ENCODE measurements at places on chromosomes 4 and X. TPM values are rescaled to one million over a fixed set of nuclear protein-coding genes. Genes with fewer than 3 reads are reported as not detected.

Gene CSAG3
- not detected for total RNA-seq

Gene GAGE12E
- total RNA-seq = not detected

Gene DDX60
- total RNA-seq = 27.6 TPM

Gene JAKMIP1
- total RNA-seq = 0.38 TPM

Gene IRAK1
- total RNA-seq = 76.6 TPM

Gene SRPX
- total RNA-seq = not detected

Gene PAGE3
- not detected for total RNA-seq

Gene PDLIM3
- not detected for total RNA-seq

Gene SOWAHB
- total RNA-seq = not detected

DNA sequence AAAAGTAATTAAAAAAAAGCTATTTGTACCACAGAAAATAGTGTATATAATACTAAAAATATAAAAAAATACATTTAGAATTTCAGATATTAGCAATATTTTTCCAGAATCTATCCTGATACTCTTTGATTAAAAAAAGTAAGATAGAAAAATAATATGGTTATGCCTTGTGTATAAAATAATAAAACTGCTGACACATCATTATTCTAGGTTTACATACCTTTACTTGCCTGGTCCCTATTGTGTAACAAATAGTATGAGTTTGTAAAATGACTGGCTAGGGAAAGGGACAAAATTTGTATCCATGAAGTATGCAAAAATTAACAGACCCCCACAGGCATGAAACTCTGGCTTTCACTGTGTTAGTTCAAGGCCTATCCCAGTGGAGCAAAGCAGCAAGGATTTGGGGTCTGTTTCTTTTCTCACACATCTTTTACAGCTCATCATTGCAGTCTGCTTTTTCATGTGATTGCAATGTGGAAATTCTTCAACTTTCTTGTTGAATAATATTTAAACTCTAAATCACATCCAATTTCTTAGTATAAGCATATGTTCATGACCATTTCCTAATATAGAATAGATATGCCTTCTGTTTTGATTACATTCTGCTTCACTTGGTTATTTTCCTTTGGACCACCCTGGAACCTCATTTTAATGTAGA lies 136.7 kb upstream of the PCDH18 start:
- no peak for DNase-seq

DNA sequence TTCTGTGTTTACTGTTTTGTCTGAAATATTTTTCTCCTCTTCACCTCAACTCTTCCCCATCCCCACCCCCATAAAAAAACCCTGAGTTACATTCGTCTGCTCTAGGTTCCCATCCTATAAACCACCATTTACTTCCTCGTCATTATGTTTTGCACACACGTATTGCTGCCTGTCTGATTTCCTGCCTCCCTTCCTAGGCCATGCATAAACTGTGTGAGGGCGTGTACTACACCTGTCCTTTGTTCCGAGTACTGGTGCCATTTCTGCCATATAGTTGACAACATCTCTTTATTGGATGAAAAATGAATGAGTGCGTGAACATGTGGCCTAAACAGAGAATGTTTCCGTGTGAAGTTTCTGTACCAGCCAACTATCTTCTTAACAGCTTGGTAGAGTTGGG lies 258.5 kb upstream of the FAT1 start:
- no peak for DNase-seq

DNA sequence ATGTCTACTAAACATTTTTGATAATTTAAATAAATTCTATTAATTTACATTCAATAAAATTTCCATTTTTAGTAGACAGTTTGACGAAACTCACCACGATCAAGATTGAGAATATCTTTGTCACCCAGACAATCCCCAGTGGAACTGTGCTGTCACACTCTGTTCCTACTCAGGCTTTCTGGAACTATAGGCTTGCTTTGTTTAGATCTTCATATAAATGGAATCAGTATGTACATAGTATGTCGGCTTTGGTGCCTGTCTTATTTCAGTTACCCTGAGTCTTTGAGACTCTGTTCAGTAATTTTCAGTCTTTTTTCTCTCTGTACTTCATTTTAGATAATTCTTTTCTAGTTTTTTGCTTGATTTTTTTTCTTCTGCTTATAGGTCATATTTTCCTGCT lies 163.5 kb upstream of the EMCN start:
- no peak for DNase-seq

DNA sequence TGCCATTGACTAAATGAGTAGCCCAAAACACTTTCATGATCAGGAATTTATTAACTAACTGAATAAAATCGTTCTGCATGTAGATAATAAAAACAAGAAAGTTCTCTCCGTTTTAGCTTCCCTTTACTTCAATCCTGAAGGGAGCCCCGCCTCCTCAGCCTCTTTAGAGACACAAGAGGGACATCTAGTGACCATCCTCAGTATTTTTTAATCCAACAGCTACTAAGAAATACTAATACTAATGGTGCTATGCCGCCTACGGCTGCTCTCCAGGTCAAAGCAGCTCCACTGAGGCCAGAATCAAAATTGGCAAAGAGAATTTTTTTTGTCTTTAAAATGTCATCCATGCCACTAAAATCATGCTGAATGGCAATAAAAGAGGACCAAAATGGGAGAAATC lies 3.2 kb upstream of the PCDH19 start:
- peak; percentile 17 for DNase-seq

DNA sequence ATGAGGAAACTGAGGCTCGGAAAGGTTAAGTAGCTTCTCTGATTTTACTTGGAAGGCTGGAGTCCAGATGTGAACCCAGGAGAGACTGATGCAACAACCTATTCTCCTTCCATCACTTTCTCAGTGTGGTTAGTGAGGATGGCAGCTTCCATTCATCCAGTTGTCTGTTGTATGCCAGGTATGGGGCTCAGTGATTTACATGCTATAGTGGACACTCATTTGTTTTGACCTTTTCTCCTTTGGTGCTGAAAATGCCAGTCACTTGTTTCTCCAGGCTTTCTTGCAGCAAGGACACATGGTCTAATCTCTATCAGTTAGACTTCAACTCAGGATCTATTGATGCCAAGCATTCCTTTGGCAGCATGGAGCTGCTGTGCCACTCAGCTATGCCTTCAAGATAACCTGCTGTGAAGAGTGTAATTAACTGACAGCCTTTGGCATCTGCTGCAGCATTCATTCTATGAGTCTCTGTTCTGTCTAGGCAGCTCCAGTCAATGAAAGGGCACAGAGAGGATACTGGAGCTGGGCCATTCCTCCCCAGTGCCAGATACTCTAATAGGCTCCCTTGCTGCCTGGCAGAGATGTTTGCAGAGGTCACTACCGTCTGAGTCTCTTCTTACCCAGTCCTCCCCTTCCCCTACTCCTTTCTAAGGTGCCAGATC lies 11.0 kb upstream of the CWH43 start:
- no peak for DNase-seq

GRCh38 chr4:157421365-157421764 lies 200.8 kb downstream of the GRIA2 start:
- DNase-seq = no peak

DNA sequence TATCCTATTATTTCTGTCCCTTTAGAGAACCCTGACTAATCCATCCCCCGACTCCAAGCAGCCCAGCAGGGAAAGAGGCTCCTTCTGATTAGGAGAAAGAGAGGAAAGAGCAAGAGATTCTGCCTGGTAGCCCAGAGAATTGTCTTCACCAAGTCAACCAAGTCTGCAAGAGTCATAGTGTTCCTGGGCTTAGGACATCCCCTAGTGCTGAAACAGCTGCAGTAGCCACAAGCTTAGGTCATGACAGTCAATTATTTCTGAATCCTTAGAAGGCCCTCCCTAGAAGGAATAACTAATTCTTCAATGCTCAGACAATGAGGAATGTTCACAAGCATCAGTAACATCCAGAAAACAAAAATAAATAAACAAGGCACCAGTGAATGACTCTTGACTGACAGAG lies 480.3 kb upstream of the GRIA3 start:
- DNase-seq = no peak

- no peak for DNase-seq
Measured at GRCh38 chr4:137664046-137664387, 131.7 kb upstream of the PCDH18 start.

- no peak for DNase-seq
Measured at GRCh38 chr4:126553248-126553647, 1079.5 kb upstream of the INTU start.

DNA sequence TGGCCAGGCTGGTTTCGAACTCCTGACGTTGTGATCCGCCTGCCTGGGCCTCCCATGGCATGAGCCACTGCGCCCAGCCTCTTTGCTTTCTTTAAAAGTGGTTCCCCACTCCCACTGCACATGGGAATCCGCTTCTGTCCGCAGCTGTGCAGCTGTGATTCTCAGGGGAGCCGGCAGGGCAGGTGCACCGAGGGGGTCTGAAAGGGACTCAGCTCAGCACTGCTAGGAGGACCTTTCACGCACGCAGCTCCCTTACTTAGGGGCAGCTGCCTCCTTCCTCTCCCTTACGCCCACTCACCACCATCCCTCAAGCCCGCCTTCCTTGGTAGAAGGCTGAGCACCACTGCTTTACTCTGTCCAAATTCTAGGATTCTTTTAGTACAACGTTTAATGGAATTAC lies 40.4 kb upstream of the CYP4V2 start:
- no peak for DNase-seq

Data from naive thymus-derived CD8-positive, alpha-beta T cell (primary cell).